Activated CD8-positive, alpha-beta memory T cell treated with anti-CD3 and anti-CD28 coated beads, Interleukin-2, amount 50 U/mL, for 48 hours (primary cell): ENCODE measurements at places on chromosomes 16 and 17.

GRCh38 chr16:57958544-57958943 lies 12.4 kb downstream of the CNGB1 start:
- DNase-seq: no peak

DNA sequence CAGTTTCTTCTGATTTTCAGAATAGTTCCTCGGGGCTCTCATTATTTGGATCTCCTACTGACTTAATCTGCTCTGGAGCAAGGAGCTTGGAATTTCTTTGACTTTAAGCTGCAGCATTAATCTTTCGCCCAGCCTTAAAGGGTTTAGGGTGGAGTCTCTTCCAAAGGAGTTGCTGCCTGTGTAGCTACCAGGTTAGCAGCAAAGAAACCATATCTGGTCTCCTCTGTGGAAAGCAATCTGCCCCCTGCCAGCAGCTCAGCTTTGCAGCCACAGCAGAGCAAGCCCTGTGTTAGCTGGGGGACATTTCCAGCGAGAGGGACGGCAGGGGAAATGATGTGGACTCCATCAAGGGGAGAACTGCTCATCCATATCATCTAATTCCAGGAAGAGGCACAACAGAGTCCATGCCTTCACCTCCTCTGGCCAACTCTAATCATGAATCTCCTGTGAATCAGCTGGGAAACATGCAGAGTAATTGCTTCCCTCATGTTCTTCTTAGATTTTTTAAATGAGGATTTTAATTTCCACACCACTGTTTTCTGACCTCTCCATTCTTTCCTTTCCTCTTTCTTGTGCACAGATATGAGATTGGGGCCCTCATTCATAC lies 827.6 kb upstream of the CA10 start:
- no peak for DNase-seq

GRCh38 chr16:79265701-79266100 lies 334.8 kb downstream of the MAF start:
- no peak for DNase-seq

DNA sequence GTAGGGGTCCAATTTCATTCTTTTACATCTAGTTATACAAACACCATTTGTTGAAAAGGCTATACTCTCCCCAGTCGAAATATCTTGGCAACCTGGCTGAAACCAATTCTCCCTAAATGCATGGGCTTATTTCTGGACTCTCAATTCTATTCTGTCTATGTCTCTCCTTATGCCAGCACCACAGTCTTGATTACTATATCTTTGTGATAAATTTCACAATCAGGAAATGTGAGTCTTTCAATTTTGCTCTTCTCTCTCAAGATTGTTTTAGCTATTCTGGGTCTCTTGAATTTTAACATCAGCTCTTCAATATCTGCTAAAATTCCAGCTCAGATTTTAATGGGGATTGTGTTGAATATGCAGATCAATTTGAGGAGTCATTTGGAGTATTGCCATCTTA lies 5.9 kb upstream of the TRIM25 start:
- no peak for DNase-seq

DNA sequence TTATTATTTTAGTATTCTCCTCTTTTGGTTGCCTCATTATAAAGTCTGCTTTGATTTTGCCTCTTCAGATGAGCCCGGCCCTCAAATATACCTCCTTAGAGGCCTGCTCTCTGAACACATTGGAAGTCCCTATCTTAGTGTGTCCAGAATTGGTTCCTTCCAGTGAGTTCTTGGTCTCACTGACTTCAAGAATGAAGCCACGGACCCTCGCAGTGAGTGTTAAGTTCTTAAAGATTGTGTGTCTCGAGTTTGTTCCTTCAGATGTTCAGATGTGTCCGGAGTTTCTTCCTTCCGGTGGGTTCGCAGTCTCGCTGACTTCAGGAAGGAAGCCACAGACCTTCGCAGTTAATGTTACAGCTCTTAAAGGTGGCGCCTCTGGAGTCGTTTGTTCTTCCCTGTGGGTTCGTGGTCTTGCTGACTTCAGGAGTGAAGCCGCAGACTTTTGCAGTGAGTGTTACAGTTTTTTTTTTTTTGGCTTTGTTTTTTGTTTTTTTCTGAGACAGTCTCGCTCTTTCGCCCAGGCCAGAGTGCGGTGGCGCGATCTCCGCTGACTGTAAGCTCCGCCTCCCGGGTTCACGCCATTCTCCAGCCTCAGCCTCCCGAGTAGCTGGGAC lies 45.8 kb upstream of the NOS2 start:
- peak; percentile 58 for DNase-seq

DNA sequence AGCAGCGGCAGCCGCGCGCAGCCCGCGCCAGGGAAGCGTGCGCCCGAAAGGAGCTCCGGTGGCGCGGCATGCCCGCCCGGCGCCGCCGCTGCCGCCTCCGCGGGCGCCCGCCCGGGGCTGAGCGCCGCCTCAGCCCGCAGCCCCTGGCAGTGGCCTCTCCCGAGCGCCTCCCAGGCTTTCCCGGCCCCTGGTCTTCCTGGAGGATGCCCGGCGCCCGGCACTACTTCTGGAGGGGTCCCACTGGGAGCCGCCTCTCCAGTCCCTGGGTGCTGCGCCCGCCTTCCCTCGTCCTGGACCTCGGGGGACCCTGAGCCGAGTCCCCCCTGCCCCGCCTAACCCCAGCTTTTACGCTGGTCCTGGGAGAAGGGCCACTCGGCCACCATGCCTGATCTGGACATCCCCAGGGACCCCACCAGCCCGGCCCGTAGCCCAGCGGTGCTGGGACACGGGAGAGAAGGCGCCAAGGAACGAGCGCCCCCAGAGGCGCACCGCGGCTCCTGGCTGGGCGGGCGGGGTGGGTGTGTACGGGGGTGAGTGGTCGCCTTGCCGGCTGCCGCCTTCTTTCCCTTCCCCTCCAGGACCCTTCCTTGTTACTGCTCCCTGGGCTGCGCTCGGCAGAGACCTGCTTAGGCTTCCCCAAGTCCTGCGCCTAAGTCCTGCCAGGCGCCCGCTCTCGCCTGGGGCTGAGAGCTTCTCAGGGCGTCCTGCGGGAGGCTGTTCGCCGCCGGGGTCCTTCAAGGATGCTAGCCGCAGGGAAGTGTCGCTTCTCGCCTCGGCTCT lies 704 bp downstream of the ASIC2 start:
- DNase-seq: no peak
